ENCODE measurements at places on chromosomes 12 and 14.

GRCh38 chr12:54417712-54418440, 1.2 kb downstream of the ITGA5 start:
- no peak for DNase-seq

GRCh38 chr12:49496417-49497360, 42.1 kb upstream of the KCNH3 start:
- no peak for DNase-seq

DNA sequence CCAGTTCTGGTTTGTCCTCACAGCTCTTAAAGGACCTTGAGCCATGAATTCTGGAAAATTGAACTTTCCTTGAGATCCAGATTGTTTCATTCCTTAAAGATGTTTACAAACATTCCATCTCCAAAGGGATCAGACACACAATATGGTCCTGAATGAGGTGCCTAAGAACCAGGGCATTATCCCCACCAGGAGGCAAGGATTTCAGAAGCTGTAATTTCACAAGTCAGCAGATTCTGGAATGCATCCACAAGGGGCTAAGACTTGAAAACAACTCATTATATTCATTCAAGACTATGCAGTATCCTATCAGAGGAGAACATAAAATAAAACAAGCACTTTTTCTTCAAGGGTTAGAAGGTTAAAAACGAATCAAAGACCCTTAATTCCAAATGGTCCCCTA, 15.1 kb downstream of the KCNH5 start:
- no peak for DNase-seq

- no peak for DNase-seq
Measured at GRCh38 chr12:72748971-72749370, 476.8 kb downstream of the TRHDE start.

DNA sequence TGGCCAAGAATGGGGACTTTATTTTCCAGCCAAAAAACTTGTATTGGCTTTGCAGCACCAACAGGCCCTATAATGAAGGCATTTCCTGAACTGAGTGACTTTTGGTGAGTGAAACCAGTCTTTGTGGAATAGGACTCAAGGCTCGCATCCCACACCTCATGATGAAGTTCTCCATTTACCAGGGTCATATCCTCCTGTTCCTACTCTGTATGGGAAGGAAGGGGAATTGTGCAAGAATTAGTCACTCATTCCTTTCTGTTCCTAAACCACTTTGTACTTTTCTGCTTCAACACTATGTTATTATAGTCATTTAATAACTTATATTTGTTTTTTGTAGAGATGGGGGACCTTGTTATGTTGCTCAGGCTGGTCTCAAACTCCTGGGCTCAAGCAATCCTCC, 2.3 kb upstream of the SPATS2 start:
- DNase-seq, result no peak

DNA sequence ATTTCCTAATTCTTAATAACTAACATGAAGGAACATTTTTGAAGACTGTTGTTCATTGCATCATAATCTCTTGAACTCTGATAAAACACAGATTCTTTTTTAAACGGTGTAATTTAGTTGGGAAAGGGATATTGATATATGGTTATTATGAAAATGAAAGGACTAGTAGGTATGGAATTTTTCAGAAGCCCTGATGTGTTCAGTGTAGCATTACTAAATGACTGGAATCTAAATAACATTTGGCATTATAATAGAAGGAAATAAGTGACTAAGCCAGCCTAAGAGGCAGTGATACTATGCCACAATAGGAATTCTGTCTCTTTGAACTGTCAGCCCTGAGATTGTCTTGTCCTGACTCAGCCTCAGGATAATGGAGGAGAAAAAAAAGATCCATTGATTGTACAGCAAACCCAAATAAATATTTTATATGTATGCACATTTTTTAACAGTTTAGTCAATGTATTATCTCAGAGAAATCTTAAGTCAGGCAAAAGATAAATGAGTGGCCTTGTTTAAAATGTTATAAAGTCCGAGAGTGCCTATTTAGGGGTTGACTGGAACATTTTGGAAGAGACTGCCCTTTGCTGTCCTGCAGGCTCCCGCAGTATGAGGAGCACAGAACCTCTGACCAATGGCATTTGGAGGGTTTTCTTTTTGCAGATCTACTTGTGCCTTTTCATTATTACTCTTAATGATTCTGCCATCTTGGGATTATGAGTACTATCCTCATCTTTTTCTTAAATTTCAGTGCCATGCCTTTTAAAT, 271.2 kb downstream of the EGLN3 start:
- DNase-seq, result no peak

- DNase-seq, result no peak
Measured at GRCh38 chr12:104109446-104110271, 28.4 kb downstream of the NFYB start.

- no peak for DNase-seq
Measured at GRCh38 chr12:112937741-112938719, at the start of gene OAS3. OAS3 (plus strand) TSS chr12:112938474; CDS start chr12:112938531, 57 bp downstream.

DNA sequence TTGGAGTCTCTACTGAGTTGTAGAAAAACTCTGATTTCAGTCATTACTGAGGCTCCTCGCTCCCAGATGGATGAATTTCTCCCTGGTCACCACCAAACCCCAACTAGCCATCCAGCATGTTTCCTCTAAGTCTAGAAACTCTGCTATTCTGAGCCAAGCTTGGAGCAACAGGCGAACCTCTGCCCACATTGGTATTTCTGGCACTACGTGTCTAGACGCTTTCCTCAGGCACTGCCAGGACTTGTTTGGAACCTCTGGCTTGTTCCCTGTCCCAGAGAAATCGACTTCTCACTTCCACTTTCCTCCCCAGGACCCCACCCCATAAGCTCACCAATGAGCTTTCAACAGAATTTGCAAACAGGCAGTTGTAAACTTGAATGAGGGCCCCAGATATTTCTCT, 27.6 kb downstream of the WSCD2 start:
- DNase-seq, result no peak

GRCh38 chr12:32659908-32660440, 19.1 kb upstream of the DNM1L start:
- DNase-seq, result no peak

DNA sequence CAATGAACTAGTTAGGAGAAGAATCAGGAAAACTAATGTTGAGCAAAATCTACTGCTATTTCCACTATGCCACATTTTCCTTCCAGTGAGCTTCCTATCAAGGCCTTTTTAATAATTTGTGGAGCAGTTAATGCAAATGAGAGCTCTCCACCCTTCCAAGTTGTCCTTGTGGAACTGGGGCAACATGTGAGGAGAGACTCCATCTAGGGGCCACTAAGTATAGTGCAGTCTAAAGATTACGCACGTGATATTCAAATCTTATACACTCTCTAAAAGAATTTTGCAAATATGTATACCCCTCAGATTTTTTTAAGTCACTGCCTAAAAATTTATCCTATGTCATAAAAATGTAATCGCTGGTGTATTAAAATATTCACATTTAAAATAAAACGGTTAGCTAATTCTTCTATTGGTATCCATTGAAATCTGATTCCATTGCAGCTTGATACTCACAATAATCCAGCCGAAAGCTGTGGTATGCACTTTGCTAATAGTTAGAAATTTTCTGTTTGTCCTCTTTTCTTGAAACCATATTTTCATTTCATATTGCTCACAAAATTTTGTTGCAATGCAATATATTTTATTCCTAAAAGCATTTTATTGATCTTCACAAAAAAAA, 100.1 kb downstream of the PAH start:
- peak; percentile 19 for DNase-seq

- no peak for DNase-seq
Measured at GRCh38 chr14:25111061-25111601, 61.2 kb upstream of the STXBP6 start.

DNA sequence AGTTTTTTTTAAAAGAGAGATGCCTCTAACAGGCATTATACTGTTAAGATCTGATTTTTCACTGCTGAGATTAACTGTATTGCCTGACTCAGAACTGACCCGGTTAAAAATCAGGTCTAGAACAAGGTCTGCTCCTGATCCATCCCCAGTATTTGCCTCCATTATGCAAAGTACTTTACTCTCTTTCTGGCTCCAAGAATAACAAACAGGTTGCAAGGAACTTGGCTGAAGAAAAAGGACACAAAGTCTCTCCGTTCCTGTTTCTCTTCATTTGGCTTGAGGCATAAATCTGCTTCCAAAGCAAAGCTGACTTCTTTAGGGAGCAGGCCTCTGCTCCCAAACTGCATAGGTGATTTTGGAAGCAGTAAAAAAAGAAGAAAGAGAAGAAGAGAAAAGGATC, 199.3 kb upstream of the PDZRN4 start:
- DNase-seq, result no peak

DNA sequence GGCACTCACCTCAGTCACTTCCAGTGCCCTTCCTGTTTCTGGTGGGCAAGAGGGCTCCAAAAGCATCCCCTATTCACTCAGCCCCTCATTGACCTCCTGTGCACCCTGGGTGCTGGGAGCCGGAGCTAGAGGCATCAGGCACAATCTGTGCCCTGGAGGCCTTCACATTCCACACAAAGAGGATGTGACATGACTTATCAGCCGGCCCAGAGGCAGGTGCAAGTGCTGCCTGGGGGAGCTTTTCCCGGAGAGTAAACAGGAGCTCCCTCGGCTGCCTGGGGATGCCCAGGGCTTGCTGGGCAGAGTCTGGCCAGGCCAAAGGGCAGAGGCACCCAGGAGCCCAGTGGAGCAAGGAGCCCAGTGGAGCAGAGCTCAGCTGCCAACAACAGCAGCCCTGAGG, 64.5 kb downstream of the BCL11B start:
- DNase-seq, result no peak

Data from MM.1S (cell line).